ENCODE measurements at places on chromosomes 5 and 9.

DNA sequence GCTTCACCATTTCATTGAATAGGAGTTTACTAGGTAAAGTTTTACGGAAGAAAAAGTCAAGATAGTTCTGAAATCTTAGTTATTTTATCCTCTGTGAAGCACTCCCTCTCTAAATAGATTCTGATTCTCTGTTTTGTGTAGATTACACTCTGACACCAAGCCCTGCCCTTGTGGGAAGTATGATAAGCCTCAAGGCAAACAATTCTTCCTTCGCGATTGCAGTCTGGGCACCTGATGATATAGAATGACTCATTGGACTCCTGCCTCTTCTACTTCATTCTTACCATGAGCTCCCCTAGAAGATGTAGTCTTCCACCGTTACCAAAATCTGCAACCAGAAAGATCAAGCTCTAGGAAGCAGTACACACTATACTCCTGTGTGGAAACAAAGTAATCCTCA, 626.9 kb upstream of the PTGER4 start:
- no peak for DNase-seq

- no peak for DNase-seq
Measured at GRCh38 chr5:77921094-77921768, 145.1 kb upstream of the TBCA start.

- DNase-seq, result no peak
Measured at GRCh38 chr5:95175106-95175505, 109.8 kb downstream of the MCTP1 start.

GRCh38 chr5:142000704-142001484, 11.9 kb downstream of the GNPDA1 start:
- no peak for DNase-seq

DNA sequence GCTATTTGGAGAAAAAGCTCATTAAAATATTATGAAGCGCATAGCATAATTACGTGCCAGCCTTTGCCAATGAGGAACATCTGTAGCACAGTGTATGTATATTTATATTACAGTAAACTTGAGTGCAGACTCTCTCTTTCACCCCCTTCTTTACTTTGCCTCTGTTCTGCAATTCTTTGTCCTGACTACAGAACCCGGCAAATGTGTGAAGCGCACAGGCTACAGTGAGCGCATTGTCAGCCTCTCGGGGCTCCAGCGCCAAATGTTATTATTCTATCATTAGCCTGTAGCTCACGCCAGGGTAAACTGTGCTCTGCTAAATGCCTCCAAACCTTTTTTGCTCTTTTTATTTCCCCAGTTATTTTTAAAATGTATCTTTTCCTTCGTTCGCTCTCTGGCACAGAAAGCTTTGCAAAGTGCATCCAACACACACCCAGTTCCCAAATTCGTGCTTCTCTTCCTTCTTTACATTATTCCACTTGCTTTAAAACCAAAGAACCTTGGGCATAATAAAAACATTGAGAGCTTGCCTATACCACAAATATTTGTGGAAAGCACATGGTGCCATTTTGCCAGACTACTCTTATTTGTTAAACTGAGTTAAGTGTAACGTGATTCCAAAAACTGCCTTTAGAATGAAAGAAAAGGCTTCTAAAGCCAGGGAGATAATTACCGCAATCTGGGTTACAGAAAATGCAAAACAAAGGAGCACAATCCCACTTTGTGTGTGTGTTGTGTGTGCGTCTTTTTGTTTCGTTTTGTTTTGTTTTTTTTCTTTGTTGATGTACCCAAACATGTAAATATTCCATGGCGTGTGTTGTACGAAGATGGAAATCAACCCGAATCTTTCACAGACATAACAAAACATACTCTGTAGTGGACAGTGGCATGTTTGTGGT, 164.1 kb upstream of the MPDZ start:
- peak; percentile 67 for DNase-seq

- no peak for DNase-seq
Measured at GRCh38 chr5:15904899-15905830, 274.4 kb downstream of the MARCHF11 start.

DNA sequence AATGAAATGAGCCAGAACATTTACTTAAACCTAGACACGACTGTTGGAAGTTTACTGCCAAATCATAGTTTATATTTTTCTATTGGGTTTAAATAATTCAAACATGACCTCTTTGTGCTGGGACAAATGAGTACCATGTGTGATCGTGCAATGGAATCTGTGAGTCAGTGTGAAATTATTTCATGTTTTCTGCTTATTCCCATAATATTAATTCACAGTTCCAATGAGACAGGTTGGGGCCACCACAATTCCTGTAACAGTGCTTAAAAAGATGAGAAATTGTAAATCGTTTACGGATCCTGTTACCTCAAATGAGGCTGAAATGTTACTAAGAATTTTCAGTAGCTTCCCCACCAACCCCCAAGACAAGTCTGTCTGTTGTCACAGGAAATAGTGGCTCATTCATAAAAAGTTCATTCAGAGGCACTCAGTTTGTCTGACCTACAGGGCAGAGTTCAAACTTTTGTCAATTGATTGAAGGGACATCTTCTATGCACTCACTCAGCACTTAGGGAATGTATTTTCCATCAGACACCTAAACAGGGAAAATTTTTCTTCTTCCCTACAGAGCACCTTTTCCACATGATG, 563.9 kb upstream of the ADAMTS16 start:
- no peak for DNase-seq

GRCh38 chr9:33331377-33331891, 41.1 kb downstream of the NFX1 start:
- DNase-seq, result no peak

DNA sequence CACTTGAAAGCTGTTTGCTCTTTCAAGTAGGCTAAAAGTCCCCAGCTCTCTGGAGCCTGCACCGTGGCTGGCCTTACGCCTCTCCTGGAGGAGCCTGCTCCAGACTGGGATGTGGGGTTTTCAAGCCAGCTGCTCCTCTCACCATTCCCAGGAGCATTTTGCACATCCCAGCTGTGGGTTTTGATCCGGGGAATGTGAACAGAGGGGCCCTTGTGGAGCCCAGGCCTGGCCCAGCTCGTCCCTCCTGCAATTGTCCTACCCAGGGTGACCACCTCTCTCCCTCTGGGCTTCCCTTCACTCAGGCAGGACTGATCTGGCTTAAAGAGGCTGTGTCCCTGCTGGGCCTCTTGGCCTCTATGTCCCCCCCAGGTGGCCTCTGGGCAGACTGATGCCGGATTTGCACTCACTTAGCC, 32.5 kb upstream of the TIFAB start:
- DNase-seq, result no peak

DNA sequence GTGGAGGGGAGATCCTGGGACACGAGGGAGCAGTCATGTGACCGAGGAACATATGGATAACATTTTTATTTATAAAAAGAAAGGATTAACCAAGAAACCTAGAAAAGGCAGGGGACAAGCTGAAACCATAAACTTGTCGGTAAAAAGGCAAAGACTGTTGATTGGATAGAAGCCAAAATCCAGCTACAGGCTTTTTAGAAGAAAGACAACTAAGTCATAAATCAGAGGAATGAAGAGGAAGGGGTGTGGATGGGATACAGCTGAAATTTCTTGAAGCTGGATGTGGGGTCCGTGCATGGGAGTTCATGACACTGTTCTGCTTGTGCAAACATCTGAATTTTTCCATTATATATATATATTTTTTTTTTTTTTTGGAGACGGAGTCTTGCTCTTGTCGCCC, 110.7 kb upstream of the PHYKPL start:
- no peak for DNase-seq

- DNase-seq, result no peak
Measured at GRCh38 chr5:171895081-171895480, 109.5 kb downstream of the SMIM23 start.

GRCh38 chr5:73764996-73765395, 139.0 kb downstream of the ARHGEF28 start:
- DNase-seq, result no peak

DNA sequence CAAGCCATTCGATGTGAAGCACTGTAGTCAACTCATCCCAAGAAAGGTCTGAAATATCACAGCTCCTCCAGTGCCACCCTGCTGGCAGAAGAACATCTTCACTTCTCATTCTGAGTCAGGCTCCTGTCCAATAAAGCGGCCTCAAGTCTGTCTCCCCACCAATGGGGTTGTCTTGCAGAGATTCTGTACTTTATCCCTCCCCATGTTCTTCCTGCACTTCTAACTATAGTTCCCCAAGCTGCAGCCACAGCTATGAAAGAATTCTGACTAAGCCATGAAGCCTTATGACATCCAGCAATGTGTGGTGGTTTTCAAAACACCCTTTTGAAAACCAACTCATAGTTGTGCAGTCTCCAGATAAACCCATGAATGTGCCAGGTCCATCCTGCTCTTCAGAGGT, 6.8 kb downstream of the MACROH2A1 start:
- DNase-seq, result no peak

DNA sequence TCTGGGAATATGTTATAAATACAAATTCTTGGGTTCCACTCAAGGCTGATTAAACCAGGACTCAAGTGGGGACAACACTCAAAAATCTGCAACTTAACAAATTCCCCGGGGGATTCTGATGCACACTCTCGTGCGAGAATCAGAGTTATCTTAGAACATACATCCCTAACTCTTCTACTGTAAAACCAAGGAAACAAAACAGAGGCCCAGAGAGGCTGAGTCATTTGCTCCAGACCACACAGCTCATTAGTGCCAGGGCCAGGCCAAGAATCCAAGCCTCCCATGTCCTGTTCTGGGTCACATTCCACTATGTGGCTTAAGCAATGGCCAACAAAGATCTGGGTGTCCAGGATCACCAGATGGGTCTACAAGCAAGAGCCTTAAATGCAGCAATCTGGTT, 166.0 kb downstream of the ADAMTS12 start:
- DNase-seq, result no peak

- DNase-seq, result no peak
Measured at GRCh38 chr5:98604721-98605425, 168.6 kb upstream of the RGMB start.

- DNase-seq, result no peak
Measured at GRCh38 chr5:9922719-9923118, 292.6 kb upstream of the TAS2R1 start.

DNA sequence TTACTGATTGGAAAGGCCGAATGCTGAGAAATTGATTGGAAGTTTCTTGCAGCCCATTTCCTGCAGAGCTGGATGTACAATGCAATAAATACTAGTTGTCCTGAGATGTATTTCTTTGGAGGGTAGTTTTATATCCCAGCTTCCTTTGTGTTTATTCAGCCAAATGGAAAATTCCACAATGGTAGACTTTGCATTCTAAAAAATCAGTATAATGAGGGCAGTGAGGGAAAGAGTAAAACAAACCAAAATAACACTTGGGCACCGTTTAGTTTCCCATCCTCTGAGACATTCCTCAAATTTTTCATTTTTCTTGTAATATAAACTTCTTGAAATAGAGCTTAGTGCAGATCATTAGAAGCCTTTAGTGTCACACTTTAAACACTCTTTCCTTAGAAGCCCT, 379.4 kb downstream of the EBF1 start:
- no peak for DNase-seq

- no peak for DNase-seq
Measured at GRCh38 chr5:36613241-36613640, 6.8 kb downstream of the SLC1A3 start.

GRCh38 chr5:852431-853401, 1.9 kb upstream of the ZDHHC11 start:
- no peak for DNase-seq

GRCh38 chr5:178223196-178223773, 9.3 kb downstream of the PHYKPL start:
- no peak for DNase-seq

GRCh38 chr9:21970800-21971640, 23.2 kb downstream of the CDKN2A start:
- no peak for DNase-seq

DNA sequence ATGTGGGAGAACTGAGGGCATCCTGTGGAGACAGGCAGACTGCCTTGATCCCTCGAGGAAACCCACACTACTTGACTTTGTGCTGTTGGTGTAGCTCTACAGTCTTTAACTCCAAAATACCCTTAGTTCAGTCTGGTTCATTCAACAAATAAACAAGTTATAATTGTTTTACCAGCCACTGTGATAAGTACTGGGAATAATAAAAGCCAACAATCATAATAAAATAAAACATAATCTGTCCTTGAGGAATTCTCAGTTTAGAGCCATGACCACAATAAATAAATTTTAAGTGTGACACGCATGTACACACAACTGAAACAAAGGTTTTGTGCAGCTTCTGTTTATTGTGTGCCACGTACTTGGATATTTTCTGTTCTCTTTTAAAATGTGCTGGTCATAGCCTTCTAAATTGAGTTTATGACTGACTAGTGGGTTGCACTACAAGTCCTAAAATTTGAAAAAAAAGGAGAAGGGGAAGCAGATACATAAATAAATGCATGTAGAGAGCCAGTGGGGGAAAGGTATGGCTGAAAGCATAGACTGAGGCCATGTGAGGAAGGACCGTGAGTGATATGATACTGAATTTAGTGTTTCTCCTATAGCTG, 6.2 kb upstream of the SCAMP1 start:
- no peak for DNase-seq

DNA sequence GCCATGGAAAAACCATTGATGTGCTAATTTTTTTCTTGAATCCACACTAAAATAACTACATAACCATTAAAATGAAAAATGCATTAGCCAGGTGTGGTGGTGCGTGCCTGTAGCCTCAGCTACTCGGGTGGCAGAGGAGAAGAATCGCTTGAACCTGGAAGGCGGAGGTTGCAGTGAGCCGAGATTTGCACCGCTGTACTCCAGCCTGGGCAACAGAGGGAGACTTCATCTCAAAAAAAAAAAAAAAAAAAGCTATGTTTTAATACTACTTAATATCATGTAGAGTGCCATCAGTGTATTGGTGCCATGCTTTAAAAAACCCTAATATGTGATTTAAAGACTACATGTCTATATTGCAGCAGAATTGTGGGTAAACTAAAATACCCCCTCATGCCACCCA, 58.9 kb downstream of the NDFIP1 start:
- no peak for DNase-seq

GRCh38 chr5:145948921-145949320, 12.5 kb downstream of the SH3RF2 start:
- DNase-seq, result no peak

DNA sequence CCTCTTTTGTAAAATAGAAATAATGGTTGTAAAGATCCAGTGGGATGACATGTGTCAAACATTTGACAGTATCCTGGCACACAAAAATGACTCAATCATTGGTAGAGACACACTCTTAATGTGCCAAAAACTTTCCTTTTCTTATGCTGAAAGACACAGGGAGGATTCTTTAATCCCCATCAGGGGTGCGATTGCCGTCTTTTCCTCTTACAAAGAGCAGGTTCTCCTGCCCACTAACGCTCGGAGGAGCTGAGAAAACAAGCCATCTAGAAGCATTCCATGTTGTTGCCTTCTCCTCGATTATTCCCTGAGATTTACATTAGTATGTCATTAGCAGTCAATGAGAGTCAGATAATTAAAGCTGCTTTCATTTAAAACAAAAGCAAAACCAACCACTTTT, 342.6 kb upstream of the CCNH start:
- no peak for DNase-seq

GRCh38 chr5:175800656-175801081, 70.7 kb upstream of the CPLX2 start:
- no peak for DNase-seq

- DNase-seq, result peak; percentile 9
Measured at GRCh38 chr9:74284581-74285450, 212.3 kb upstream of the RORB start.

GRCh38 chr5:37722236-37723161, 117.3 kb downstream of the GDNF start:
- no peak for DNase-seq

- peak; percentile 4 for DNase-seq
Measured at GRCh38 chr9:137453643-137454081, 5.5 kb downstream of the NSMF start.

- no peak for DNase-seq
Measured at GRCh38 chr5:111983459-111983858, 226.5 kb upstream of the NREP start.

All from NCI-H1105 (cell line).